ENCODE measurements at places on chromosomes 6 and 20.

- DNase-seq = no peak
Measured at GRCh38 chr6:133697666-133698065, 191.2 kb upstream of the TCF21 start.

DNA sequence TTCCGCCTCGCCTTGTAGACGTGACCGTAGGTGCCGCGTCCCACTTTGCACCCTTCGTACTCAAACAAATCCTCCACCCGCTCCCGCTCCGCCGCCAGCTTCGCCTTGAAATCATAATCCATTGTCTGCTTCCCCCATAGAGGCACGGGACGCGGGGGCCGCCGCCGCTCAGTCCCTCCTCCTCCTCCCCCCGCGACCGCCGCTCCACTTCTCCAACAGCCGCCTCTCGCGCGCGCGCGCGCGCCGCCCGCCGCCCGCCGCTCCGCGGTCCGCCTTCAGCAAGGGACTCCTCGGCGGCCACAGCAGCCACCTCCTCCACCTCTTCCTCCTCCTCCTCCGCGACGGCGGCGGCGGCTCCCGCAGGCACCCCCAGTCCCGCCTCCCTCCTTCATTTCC, 256 bp downstream of the CDK19 start:
- no peak for DNase-seq

DNA sequence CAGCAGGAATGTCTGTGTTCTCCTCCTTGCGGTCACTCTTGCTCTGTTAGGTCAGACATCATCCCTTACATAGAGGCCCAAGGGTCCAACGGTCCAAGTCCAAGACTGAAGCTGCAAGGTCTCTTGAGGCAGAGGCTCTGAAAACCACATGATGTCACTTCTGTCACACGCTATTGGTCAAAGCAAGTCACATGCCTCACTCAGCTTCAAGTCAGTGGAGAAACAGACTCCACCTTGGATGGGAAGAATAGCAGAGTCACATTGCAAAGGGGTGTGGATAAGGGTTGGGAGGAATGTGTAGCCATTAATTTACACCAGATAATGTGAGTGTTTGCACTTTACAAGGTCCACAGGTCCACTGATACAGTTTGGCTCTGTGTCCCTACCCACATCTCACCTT, 17.5 kb downstream of the SLC52A3 start:
- DNase-seq = no peak

DNA sequence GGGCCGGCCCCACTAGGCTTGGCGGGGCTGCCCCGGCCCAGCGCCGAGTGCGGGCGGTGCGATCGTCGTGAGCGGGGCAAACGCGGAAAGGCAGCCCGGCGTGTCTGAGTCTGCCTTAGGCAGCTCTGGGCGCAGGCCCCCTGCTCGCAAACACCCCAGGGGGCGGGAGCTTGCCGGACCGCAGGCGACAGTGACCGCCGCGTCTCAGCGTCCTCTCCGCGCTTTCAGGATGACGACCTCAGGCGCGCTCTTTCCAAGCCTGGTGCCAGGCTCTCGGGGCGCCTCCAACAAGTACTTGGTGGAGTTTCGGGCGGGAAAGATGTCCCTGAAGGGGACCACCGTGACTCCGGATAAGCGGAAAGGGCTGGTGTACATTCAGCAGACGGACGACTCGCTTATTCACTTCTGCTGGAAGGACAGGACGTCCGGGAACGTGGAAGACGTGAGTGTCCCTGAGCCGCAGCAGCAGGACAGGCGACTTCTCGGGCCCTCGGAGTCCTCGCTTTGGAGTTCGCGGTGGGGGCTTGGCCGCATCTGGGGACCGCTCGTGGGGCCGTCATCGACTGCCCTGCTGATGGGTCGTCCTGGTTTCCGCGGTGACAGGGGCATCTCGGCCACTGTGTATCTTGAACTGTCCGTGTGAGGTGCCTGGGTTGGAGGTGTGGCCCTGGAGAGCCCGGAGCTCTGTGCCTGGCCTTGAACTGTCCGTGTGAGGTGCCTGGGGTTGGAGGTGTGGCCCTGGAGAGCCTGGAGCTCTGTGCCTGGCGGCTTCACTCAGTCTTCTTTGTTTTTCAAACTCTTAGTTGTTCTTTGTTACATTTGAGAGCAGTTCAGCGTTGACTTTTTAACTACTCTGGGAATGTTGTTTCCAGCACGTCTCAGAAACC, 786 bp downstream of the ADRM1 start:
- DNase-seq = no peak

DNA sequence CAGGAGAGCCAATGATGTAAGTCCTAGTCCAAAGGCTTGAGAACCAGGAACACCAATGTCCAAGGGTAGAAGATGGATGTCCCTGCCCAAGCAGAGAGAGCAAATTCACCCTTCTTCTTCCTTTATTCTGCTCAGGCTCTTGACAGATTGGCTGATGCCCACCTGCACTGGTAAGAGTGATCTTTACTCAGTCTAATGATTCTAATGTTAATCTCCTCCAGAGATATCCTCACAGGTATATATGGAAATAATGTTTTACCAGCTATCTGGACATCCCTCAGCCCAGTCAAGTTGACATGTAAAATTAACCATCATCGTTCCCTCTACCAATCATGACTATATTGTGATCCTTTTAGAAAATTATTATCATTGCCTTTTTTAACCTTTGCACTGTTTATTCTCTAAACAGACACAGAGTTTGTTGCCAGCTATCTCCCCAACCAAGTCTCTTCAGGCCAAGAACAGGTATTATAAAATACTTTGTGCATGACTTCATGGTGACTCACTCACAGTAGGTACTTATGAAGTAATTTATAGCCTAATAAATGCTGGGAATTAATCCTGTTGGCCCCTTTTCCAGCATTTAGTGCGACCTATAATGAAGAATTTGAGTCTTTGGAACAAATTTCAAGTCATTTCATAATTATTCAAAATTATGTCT, 26.2 kb upstream of the TSHZ2 start:
- no peak for DNase-seq

GRCh38 chr6:16238057-16238962, at the start of gene GMPR:
Gene GMPR, plus strand, starts transcription at chr6:16238587. Its CDS starts 107 bp downstream, at chr6:16238694.
- peak; percentile 75 for DNase-seq

- no peak for DNase-seq
Measured at GRCh38 chr6:17289630-17290061, 8.5 kb downstream of the RBM24 start.

GRCh38 chr6:43847741-43848630, 78.0 kb downstream of the VEGFA start:
- DNase-seq = no peak

DNA sequence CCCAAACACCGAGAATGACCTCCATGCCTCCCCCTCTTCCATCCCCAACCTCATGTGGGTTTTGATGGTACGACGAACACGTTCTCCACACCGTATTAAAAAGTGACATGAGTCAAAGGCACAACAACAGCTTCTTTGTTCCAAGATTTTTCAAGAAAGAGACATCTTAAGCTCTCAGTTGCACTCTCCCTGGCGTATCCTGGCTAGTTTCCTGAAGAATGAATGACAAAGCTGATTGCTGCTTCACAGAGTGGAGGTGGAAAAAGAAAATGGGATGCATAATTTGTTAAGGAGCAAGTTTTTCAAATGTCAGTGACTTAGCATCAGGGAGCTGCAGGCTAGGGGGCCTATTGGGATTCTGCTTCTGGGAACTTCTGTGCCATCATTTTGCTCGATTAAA, 95.5 kb downstream of the STK35 start:
- no peak for DNase-seq

- no peak for DNase-seq
Measured at GRCh38 chr6:113763876-113764275, 93.3 kb upstream of the MARCKS start.
